ENCODE measurements at places on chromosomes 5 and 9. TPM values are rescaled to one million over a fixed set of nuclear protein-coding genes. Genes with fewer than 3 reads are reported as not detected.

MCIDAS gene
- 0.08 TPM for total RNA-seq

BSPRY gene
- total RNA-seq = not detected

- no peak for DNase-seq
- H3K4me1 ChIP-seq = peaks cover 4% of the 10 kb centered on the region
- no peaks in the 10 kb centered on the region for H3K36me3 ChIP-seq
- no peak overlapping the region for H3K27ac ChIP-seq
These were observed 180.9 kb downstream of the MED10 start for GRCh38 chr5:6197427-6197826.

- H3K27ac ChIP-seq = no peak overlapping the region
- no peaks in the 10 kb centered on the region for H3K4me1 ChIP-seq
- H3K27me3 ChIP-seq = no peaks in the 10 kb centered on the region
- no peak overlapping the region for H3K4me3 ChIP-seq
These were observed 1035.5 kb upstream of the WWC1 start for GRCh38 chr5:167255926-167256325.

DNA sequence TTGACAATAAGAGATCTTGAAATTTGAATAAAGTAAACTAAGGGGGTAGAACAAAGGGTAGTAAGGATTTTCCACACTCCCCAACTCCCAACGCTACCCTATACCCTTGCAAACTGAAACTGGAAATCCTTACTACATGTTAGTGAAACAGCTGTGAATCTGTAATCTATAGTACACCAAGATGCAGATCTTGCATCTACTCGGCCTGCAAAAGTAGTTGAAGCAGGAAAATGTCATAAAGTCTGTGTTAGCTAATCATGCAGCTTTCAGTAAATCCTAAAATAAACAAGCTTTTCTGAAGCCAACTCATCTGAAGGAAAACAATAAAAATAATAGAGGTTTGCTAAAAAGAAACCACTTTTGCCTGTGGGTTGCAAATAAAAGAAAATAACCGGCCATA, 1242.0 kb upstream of the ACO1 start:
- peak; percentile 2 for DNase-seq
- no peaks in the 10 kb centered on the region for H3K4me1 ChIP-seq
- no peaks in the 10 kb centered on the region for H3K36me3 ChIP-seq

DNA sequence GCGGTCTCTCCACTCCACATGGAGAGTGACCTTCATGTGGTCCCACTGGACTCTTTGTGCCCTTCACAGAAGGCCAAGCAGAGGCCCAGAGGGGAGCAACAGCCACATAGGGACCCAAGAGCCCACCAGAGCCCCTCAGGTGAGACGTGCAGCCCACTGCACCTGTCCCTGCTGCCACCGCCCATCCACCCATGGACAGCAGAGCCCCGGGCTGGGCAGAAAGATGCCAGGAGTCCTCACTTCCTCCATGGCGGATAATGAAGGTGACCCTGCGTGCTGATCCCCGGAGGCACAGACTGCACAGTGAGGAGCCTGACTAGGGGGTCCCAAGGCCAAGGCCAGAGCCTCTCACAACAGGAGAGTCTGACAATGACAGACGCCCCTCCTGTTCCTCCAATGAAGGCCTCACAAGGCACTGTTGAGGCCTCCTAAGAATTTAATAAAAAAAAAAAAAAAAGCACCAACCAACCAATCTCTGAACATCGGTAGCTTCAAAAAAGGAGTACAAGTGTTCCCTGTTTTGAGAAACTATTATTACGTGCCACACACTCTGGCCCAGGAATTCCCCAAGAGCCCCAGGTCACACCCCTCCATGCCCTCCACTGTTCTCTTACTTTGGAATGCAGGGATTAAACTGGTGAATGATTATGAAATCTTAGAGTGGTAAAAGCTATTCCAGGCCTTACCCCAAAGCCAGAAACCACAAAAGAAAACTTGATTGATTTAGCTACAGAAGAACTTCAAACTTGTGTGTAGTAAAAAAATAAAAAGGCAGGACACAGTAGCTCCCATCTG, 2.8 kb upstream of the PPP1R26 start:
- H3K4me3 ChIP-seq = no peak overlapping the region
- no peaks in the 10 kb centered on the region for H3K27me3 ChIP-seq
- no peak overlapping the region for H3K27ac ChIP-seq
- H3K36me3 ChIP-seq = peaks cover 9% of the 10 kb centered on the region
- no peak for DNase-seq
- peaks cover 13% of the 10 kb centered on the region for H3K4me1 ChIP-seq

DNA sequence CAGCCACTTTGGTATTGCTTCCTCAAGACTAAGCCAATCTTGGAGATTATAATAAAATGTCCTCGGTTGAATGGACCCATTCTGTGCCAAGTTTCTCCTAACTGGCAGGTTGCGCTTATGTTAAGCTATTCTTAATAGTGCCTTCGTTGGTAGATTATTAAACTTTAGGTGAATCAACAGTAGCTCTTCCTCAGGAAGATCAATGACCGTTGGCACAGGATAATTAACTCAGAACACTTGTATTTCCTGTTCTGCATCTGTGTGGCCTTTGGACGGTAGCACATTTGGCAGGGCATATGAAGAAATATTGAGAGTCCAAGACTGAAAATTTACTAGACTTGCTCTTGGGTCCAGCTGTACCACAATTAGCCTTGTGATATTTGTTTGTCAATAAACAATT, 402.9 kb downstream of the MLLT3 start:
- H3K27ac ChIP-seq = no peak overlapping the region
- no peak overlapping the region for H3K4me3 ChIP-seq
- H3K36me3 ChIP-seq = no peaks in the 10 kb centered on the region
- no peaks in the 10 kb centered on the region for H3K27me3 ChIP-seq
- DNase-seq = no peak

Measured in SJSA1 (cell line).